ENCODE measurements at places on chromosomes 6 and 20. TPM values are rescaled to one million over a fixed set of nuclear protein-coding genes. Genes with fewer than 3 reads are reported as not detected.

DNA sequence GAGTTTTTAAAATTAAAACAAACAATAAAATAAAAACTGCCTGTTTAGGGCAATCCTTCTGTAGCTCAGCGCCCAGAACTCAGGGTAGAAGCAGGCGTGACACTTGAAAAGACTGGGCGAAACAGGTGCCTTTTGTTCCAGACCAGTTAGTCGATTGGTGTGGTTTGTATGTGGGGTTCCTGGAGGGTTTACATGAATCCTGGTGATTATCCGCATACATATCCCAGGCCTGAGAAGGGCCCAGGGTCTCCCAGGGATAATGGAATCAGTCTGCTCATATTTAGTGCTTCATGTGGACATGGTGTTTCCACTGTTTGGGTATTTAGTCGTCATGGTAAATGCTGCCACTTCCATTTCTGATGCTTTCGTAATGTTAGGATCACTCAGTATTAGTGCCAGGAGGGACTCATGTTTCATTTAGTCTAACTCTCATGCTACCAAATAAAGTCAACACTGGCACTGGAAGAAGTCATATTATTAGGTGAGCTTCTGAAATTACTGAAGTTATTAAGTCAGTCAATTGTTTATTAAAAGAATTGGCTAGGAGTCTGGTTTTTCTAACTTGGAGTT, 116.5 kb downstream of the SAMD5 start:
- DNase-seq, result no peak

- no peak for DNase-seq
Observed at GRCh38 chr20:44038681-44039123, 124.0 kb downstream of the TOX2 start.

GRCh38 chr6:16477367-16478149, 239.2 kb downstream of the GMPR start:
- no peak for DNase-seq

The TOMM34 gene
- 13.0 TPM for total RNA-seq
